ENCODE measurements at places on chromosomes 1 and 21.

- DNase-seq, result no peak
Observed at GRCh38 chr1:119622311-119623192, 25.5 kb downstream of the ZNF697 start.

DNA sequence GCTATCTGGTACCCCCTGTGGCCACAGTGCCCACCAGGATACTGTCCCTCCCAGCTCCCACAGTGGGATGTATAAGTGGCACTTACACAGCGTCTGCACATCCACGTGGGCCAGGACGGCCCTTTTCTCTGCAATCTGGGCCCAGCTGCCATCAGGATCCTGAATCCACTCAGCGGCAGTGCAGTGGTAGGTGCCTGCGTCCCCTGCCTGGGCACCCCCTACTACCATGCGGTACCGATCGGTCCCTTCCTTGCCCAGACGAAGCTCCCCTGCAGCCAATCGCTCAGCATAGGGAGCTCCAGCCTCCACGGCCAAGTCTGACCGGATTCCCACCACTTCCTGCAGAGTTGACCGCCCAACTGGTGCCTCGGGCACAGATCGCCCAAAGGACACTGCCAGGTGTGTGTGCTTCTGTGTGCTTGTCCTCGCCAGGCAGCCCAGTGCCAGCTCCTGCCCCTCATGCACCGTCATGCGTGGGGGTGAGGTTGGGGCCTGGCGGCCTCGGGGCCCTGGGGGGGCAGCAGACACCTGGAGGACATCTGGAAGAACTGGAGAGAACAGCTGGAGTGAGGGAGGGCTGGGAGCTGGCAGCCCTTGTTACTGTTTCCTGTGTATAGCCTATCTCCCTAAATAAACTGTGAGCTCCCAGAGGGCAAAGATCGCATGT is 4.7 kb downstream of the IGSF8 start:
- DNase-seq, result no peak

DNA sequence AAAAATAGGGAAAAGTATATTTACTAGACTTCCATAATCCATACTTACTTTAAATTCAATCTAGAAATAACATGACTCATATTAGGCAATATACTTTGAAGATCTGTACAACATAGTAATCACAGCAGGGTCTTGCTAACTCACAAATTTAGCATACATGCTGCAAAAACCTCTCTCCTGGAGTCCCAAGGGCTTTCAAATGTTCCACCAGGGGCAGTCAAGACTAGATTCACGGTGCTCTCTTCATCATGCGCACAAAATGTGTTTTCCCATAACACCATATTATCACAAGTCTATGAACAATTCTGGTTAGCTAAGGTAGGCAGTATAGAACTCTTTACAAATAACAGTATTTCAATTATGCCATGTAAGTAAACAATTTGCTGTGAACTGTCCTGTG is 45.8 kb downstream of the SSX2IP start:
- no peak for DNase-seq

- DNase-seq, result no peak
Observed at GRCh38 chr1:222529916-222530315, 18.0 kb downstream of the HHIPL2 start.

GRCh38 chr1:7975212-7975865 is 13.8 kb downstream of the PARK7 start:
- peak; percentile 46 for DNase-seq

DNA sequence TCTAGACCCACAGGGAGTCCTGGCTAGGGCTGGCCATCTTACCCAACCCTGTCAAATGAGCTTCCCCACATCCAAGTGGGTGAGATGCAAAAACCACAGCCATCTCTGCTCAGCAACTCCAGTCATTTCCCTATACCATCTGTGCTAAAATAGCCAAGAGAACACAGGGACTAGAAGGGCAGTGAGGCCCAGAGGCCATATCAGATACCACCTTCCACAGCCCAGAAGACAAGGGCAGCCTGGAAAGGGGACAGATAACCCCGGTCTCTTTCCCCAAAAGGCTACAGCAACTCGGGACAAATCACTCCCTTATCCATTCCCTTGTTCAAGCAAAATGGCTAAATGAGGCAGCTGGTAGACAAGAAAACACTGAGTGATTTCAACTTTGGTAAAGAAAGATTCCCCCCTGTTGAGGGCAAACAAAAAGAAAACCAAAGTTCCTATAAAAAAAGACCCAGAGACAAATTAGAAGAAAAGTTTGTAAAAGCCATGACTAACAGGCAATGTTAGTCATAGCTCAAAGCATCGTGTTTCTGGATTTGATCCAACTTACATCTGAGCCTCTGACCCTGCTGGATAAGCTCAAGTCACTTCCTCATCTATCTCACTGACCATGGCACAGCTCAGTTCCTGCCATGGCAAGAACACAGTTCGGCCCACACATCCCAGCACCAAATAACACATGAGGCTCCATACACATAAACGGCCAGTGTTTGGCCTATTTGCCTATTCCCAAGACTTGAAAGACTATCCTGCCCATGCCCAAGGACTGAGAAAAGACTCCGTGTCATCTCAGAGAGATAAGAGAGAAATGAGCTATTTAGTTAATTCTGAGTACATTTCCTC is 3.1 kb downstream of the LAMB3 start:
- no peak for DNase-seq

DNA sequence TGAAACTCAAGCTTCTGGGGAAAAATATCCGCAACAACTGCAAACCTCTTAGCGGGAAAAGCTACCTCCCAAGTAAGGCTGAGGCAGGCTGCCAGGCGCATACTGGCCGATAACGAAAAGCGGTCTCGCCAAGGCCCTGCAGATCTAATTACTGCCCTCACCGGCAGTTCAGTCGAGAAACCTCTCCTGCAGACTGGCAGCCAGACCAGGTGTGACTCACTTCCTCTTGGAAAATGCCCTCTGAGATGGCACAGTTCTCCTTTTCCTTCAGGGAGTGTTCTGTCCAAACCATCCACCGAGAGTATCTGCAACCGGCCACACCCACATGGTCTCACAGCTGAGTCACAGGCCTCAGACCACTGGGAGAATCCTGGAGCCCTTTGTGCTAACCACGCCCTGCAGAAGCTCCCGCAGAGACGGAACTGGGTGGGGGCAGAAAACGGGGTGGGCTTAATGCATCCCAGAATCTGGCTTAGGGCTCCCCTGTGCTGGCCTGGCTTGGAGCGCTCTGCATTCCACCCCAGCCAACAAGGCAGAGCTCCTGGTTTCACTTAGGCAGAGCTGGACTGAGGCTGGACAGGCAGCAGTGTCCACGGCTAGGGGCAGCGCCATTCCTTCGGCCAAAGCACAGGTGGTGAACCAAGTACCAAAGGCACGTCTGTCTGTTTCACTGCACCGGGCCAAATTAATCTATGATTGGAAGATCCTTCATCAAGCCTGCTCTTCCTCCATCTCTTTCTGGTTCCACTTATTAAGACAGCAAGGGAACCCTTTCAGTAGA is 1.2 kb downstream of the S100A10 start:
- DNase-seq, result peak; percentile 39

DNA sequence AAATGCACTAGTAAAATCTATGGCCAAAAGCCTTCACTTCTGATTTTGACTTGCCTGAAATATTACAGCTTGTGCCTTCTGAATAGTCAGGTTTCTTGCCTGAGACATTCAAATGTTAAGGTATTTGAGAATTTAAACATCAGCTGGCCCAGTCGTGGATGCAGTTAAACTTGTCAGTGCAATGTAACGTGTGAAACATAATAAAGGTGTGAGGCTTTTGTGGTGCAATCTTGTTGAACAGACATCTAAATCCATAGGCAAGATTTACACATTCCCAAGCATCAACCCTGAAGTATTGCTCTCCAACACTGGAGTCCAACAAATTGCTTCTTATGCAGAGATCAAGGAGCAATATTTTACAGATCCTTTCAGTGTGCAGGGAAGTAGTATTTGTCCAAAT is 4.4 kb downstream of the CCN1 start:
- DNase-seq, result no peak

DNA sequence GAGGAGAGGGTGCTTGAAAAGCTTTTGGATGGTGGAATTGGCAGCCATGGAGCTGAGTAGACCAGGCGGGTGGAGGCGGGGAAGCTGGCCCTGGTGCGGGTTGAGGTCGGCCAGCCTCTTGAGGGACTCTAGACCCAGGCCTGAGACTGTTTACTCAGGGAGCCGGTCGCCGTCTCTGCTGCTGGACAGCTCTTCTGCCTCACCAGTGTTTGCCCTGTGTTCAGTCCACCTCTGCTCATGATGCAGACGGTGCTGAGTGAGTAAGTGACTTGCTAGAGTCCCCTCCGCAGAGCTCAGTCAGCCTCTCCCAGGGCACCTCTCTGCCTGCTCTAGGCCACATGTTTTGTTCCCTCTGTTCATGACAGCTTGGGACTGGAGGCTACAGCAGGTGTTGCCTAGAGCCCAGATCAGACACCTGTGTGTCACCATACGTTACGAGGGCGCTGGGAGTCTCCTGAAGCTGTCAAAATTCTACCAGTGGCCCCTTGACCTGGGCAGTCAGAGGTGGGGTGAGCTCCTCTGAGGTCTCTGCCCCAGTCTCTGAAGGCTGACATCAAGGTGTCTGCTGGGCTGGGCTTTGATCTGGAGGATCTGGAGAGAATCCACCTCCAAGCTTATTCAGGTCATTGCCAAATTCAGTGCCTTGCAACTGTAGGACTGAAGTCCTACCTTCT is 73.5 kb upstream of the WNT4 start:
- no peak for DNase-seq

- no peak for DNase-seq
Observed at GRCh38 chr1:24018611-24019580, 38.8 kb upstream of the SRSF10 start.

GRCh38 chr21:41648591-41649031 is 118.2 kb downstream of the RIPK4 start:
- no peak for DNase-seq

GRCh38 chr1:58881471-58881994 is 97.7 kb upstream of the JUN start:
- no peak for DNase-seq

DNA sequence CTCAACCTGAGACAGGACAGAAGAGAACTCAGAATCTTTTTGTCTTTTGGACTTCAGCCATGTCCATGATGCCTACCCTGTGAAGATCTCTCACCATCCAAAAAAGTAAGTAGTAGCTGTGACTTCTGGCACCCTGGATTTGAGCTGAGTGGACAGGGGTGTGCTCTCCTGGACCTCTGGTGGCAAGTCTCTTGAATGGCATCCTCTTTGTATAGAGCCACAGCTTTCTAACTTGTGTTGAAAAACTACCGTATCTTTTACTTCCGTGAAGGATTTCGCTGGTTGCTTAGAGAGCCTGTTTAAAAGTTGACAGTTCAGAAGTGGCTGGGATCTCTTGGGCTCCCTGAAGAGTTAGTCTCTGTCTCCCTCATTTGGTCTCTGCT is 1.8 kb downstream of the MFN2 start:
- peak; percentile 37 for DNase-seq

GRCh38 chr1:235710687-235711086 is 61.1 kb upstream of the GNG4 start:
- DNase-seq, result no peak

- DNase-seq, result no peak
Observed at GRCh38 chr1:112304126-112304525, 91.9 kb upstream of the CTTNBP2NL start.

- DNase-seq, result no peak
Observed at GRCh38 chr1:214249651-214250050, 31.3 kb upstream of the SMYD2 start.

DNA sequence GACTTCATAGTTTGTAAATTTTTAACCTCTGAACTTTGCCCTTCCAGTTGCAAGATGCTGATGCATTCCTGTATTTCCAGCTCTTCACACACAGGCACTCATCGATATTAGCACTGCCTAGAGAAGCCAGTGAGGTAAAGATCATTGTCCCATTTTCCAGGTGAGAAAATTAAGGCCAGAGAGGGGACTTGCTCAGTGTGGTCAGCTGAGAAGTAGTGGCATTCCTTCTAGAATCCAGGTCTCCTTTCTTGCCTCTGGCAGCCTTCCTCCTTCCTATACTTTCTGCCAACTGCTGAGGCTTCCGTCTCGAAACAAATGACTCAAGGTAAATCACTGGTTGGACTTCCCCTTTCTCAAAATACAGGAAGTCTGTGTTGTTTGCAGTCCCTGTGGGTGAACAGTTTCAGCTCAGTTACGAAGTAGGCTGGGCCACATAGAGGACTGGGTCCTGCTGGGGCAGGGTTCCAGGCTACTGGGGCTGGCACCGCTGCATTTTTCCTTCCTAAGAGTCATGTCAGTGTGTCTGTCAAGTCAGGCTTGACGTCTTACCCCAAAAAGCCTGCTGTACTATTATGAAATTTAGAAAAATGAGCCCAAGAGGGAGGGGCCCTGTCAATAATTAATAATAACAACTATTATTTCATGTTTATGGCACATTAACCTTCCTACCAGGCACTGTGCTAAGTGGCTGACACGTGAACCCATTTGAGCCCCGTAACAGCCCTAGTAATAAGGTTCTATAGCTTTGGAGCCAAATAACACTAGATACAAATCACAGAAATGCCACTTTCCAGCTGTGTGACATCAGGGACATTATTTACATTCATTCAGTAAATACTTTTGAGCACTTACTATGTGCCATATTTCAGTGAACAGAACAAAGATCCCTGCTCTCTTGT is 16.6 kb upstream of the RNF19B start:
- DNase-seq, result peak; percentile 88

DNA sequence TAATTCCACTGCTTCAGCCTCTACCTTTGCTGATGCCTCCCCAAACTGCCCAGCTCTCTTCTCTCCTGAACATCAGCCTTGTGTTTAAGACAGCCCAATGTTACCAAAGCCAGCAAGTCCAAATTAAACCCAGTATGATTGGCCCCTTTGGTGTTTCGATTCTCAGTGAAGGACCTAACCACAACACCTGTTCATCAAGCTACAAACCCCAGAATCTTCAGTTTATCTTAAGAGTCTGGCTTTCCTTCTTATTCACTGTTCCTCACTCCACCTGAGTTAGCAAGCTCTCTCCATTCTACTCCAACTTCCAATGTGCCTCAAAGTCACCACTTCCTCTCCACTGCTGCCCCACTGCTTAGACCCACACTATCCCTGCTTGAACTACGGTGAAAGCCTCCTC is 25.5 kb upstream of the ITPKB start:
- DNase-seq, result no peak
